Stimulated activated CD8-positive, alpha-beta memory T cell treated with anti-CD3 and anti-CD28 coated beads, Interleukin-4, amount 100 ng/mL, for 1 hour (primary cell): ENCODE measurements at places on chromosomes 7 and 10.

DNA sequence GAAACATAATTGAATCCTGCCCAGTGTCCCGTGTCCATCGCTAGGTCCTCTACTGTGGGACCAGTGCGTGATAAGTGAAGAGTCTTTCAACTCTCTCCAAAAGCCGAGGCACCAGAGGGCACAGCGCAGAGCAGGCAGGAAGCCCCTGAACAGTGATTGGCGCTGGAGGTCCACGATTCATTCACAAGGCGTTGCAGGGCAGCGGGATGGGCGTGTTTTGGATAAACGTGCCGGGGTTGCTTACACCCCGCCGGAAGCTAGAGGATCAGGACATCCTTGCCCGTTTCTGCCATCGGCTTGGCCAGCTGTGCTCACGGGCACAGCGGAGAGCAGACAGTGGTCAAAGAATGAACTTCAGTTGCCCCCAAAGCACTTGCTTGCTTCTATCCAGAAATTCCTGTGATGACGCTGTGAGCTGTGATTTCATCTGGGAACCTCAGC, 86.0 kb upstream of the PFKP start:
- DNase-seq = no peak

DNA sequence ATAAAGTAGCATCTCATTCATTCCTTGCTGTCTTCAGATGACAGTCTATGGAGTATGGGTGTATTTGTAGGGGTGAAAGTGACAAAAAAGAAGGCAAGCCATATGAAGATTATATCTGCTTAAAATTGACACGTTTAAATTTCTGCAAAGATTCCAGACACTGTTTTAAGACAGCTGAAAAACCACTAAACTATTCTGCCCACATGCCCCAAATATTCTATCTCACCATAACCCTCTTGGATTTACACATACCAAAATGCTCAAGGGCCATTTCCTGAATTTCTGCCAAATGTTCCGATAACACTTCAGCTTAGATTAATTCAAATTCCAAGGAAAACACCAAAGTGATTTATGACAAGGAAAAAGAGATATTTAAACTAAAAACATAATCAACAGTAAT, 99.9 kb upstream of the IL6 start:
- no peak for DNase-seq

- peak; percentile 14 for DNase-seq
Measured at GRCh38 chr10:16787361-16787791, 29.8 kb downstream of the RSU1 start.

GRCh38 chr10:31580646-31581045, 261.6 kb downstream of the ZEB1 start:
- DNase-seq = no peak

DNA sequence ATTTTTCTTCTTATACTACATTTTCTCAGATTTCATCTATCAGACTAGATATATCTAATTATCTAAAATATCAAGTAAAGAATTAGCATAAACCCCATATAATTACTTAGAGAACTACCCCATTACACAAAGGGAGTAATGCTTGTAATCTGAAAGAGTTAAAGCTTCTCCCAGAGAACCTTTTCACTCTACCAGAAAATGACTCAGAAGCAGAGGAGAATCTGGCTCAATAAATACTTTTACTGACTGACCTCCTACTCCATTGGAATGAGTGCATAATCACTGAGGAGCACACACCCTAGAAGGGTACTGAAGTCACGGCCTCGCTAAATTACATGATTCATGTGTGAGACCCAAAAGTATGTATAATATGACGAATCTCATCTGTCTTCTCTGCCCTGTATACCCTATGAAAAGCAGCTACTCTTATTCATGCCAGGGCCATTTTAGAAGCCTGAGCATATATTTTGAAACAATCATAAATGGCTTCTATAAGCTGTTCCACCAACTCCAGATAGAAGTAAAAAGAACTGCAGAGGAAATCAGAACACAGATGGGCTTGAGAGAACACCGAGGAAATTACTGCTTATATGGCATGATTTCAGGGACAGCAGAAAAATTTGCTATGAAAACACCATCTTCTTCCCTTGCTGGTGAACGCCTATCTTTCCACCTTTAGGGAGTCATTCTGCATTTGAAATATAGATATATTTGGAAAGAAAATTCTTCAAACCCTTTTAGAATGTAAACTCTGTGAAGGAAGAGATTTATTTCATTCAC, 32.7 kb downstream of the DNMBP start:
- no peak for DNase-seq

GRCh38 chr7:107564553-107565298, 955 bp downstream of the DUS4L start:
- no peak for DNase-seq

DNA sequence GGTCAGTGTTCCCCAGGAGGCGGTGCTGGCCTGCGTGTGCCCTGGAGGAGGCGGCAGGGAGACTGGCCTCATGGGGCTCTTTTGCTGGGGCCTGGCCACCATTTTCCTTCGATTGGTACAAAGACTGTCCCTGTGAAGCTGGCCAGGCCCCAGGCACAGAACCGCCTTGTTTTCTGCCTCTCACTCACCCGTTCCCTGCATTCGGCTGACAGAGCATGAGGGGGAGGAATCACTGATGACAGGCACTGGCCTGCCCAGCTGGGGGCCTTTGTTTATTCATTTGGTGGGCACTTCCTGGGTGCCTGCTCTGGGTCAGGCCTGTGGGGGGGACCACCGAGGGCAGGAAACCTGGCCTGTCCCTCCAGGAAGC, 139.2 kb downstream of the FAM53B start:
- no peak for DNase-seq

- DNase-seq = no peak
Measured at GRCh38 chr7:140200061-140200989, 23.5 kb upstream of the KDM7A start.

GRCh38 chr7:108046952-108047506, 44.1 kb upstream of the LAMB1 start:
- no peak for DNase-seq

GRCh38 chr7:155490697-155491628, 33.0 kb downstream of the EN2 start:
- DNase-seq = no peak

- no peak for DNase-seq
Measured at GRCh38 chr10:24556750-24557742, 166.6 kb downstream of the ARHGAP21 start.

DNA sequence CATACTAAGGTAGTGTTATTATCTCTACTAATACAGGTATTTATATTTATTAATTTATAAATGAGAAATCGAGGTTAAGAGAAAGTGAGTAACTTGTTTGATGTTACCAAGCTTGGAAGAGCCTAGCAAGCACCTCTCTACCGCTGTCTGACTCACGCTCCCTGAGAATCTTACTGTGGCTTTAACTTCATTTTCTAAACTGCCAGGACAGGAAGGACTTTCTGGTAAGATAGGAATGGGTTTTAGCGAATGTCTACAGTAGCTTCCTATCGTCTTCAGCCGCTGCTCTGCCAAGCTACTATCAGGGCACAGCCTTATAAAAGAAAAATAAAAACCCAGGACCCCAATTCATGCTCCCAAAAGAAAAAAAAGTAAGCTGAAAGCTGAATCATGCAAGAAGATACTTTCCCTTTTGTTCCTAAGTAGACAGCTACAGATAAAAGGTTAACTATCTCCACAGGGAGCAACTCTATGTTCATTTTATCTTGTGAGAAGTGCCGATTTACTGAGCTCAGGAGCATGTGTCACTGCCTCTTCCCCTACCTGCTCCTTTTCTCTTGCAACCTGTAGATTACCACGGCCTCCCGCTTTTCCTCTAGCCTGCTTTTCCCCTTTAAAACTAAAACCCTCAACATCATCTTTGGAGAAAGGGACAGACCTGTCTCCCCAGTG, 60.2 kb downstream of the THNSL1 start:
- no peak for DNase-seq

DNA sequence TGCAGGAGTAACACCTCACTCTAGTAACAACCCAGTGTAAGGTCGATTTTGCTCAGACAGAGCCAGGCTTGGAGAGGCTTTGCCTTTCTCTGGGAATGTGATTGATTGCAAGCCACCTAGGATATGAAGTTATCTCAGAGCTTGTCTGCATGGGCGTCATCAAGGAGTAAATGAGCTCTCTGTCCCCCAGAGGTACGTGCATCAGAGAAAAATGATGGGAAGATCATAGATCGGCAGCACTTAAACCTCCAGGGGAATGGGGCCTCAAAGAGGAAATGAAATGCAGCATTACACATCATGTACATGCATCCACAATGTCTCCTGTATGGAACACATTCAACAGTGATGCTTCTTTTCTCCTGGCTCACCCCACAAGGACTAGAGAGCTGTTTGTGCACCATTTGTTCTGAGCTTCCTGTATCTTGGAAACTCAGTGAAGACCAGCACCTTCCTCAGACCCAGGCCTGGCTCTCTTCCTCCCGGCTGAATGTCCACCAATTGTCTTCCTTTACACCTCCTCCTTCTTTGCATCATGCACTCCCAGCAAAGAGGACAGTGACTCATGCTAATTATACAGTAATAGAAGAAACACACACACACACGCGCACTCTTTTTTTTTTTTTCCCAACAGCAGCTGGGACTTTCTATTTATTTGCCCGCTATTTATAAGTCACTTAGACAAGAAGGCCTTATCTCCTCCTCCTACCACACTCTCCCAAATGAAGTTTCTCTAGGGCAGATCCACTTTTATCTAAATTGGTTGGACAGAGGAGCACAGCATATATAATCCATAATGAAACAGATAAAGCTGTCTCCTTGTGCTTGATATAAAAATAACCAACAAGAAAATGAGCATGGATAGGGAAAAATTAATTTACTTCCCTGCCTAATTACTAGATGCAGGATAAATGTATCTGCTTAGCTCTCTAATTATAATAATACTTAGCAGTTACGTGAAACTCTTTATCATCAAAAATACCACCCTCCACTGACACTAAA, 990.7 kb downstream of the CCSER2 start:
- DNase-seq = no peak

- no peak for DNase-seq
Measured at GRCh38 chr7:154167807-154168206, 115.6 kb downstream of the DPP6 start.

DNA sequence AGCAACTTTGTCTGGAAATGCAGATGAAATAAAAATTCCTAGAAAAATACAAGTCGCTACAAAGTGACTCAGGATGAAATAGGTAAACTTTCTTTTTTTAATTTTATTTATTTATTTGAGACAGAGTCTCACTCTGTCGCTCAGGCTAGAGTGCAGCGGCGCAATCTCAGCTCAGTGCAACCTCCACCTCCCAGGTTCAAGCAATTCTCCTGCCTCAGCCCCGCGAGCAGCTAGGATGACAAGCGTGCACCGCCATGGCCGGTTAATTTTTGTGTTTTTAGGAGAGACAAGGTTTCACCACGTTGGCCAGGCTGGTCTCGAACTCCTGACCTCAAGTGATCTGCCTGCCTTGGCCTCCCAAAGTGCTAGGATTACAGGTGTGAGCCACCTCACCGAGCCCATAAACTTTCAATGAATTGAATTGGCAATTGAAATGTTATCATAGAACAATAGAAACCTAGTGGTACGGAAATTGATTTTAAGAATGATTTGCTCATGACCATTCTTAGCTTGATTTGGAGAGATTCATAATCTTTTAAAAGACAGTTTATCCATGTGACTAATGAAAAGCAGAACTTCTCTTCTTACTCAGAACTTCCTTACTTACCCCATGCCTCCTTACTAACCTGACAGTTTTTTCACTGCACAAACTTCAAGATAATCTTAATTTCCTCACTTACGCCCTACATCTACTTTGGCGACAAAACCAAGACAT, 161.7 kb downstream of the FAM107B start:
- no peak for DNase-seq

DNA sequence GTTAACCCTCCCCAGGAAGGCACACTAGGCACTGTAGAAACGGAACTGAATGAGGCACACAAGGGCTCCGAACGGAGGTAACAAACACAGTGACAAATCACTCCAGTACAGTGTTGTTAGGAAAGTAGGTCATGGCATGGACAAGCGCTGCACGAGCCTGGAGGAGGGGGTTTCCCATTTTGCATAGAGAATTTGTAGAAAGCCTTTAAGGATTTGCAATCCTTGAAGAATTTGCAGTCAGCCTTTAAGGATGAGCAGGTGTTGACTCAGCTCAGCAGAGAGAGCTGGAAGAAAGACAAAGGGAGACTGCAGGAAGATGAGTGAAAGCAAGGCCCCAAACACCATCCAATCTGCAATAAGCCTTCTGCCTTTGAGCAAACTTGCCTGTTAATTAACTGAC, 51.1 kb upstream of the PPP1R3C start:
- no peak for DNase-seq

DNA sequence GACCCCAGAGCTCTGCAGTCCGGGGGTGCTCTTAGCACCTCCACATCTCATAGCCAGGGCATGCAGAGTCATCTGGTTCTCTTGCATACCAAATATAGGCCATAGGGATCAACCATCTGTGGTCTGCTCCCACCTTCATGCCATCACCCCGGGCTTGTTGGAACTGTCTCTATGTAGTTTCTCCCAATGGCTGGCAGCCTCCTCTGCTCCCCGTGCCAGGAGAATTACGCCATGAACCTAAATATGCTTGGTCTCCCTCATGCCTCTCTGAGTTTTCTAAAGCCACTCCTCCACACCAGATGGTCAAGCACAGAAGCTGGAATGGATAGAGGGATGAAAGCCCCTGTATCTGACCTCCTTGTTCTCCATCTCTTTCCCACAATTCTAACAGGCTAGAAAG, 302.6 kb upstream of the MYO3A start:
- DNase-seq = no peak

DNA sequence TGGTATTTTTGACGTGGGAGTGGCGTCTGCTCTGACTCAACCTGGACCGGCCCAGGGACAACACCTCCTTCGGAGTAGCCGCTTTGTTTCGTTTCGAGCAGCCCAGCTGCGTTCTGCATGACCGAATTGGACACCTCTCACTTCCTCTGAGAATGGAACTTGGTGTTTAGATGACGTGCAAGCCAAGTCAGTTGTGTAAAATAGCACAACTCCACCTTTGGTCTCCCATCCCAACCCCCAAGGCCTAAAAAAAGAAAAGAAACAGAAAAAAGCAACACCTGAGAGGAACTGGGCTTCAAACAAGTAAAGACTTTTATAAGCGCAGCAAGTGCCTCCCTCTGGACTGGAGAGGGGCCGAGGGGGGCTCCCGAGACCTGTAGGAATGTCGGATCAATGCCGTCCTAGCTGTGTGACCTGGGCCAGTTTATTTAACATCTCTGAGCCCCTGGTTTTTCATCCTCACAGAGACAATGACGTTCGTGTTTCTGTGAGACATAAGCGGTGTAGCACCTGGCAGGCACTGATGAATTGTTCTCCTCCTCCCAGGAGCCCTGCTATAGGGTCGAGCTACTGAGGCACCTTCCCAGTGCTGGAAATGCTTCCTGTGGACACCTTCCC, 52.0 kb upstream of the SMNDC1 start:
- no peak for DNase-seq

DNA sequence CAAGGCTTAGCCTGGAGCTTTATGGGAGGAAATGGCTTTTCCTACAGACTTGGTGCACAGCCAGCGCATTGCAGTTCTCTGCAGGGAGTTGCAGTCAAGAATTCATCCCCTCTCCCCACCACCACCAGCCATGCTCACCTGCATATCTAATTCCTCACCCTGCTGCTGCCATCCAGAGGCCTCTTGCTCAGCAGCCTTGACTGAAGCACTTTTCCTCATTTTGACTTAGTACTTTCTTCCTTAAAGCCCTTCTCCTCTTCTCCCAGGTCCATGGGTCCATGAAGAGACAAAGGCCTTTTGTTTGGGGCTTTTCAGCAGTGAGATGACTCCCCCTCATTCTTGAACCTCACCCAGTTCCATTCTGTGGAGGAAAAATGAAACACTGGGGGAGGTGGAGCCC, 39.7 kb upstream of the GPR141 start:
- no peak for DNase-seq

- no peak for DNase-seq
Measured at GRCh38 chr7:98548971-98549370, 68.1 kb upstream of the NPTX2 start.
